ENCODE measurements at places on chromosomes 6 and 20. TPM values are rescaled to one million over a fixed set of nuclear protein-coding genes. Genes with fewer than 3 reads are reported as not detected.

The GHRH gene
- total RNA-seq: not detected

The NTSR1 gene
- total RNA-seq: 0.22 TPM

The C4B gene
- 6.3 TPM for total RNA-seq

The RNF182 gene
- 2.3 TPM for total RNA-seq

The C6orf141 gene
- 0.72 TPM for total RNA-seq

The MRAP2 gene
- total RNA-seq: not detected

The PAK1IP1 gene
- total RNA-seq: 22.6 TPM

The TNFAIP3 gene
- 19.0 TPM for total RNA-seq

The CD109 gene
- total RNA-seq: 80.0 TPM

The FRS3 gene
- total RNA-seq: 1.7 TPM

The F13A1 gene
- total RNA-seq: 1.0 TPM

The SPEF1 gene
- 0.14 TPM for total RNA-seq

The SLC35D3 gene
- total RNA-seq: 0.14 TPM

The KIF13A gene
- 35.7 TPM for total RNA-seq

The DDO gene
- 0.66 TPM for total RNA-seq

The OOEP gene
- 0.88 TPM for total RNA-seq

The MTO1 gene
- total RNA-seq: 45.3 TPM

The RAET1L gene
- total RNA-seq: not detected

The RFX6 gene
- total RNA-seq: not detected

The TINAG gene
- not detected for total RNA-seq

The STX11 gene
- 2.6 TPM for total RNA-seq

The ARG1 gene
- not detected for total RNA-seq

The IL20RA gene
- total RNA-seq: not detected

The PSORS1C2 gene
- total RNA-seq: not detected

The JAG1 gene
- 18.4 TPM for total RNA-seq

The DLK2 gene
- 0.57 TPM for total RNA-seq

The SCRT2 gene
- total RNA-seq: not detected

The HLA-DRB1 gene
- 0.14 TPM for total RNA-seq

The CCN5 gene
- 1.3 TPM for total RNA-seq

The FBXL4 gene
- 12.9 TPM for total RNA-seq

The COL11A2 gene
- 0.22 TPM for total RNA-seq

The LIME1 gene
- 3.1 TPM for total RNA-seq

The HRH3 gene
- not detected for total RNA-seq

The SLC2A4RG gene
- total RNA-seq: 27.6 TPM

The FAM184A gene
- under 0.01 TPM for total RNA-seq

Measured in placental pericyte (primary cell).